ENCODE measurements at places on chromosomes 4 and X.

GRCh38 chrX:47573341-47574075 lies 8.7 kb upstream of the TIMP1 start:
- DNase-seq, result no peak

- DNase-seq, result no peak
Measured at GRCh38 chrX:111831343-111831742, 44.6 kb upstream of the TRPC5OS start.

GRCh38 chr4:35982318-35982717 lies 262.0 kb downstream of the ARAP2 start:
- no peak for DNase-seq

- no peak for DNase-seq
Measured at GRCh38 chr4:4853371-4853823, 6.1 kb upstream of the MSX1 start.

- DNase-seq, result no peak
Measured at GRCh38 chrX:139581068-139581467, 50.5 kb downstream of the F9 start.

DNA sequence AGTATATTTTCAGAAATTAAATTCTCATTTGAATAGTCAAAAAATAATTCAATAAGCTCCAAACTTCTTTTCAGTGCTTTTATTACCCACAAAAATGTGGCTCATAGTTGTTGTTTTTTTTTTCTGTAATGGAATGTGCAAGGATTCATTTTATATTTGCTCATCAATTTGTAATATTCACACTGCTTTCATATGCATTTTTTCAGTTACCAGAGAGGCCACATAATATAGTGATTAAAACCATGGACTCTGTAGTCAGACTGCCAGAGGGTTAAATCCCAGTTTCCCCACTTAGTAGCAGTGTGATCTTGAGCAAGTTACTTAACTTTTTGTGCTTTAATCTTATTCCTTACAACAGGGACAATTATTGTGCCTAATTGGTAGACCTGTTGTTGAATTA lies 64.5 kb downstream of the FAM9B start:
- DNase-seq, result no peak

DNA sequence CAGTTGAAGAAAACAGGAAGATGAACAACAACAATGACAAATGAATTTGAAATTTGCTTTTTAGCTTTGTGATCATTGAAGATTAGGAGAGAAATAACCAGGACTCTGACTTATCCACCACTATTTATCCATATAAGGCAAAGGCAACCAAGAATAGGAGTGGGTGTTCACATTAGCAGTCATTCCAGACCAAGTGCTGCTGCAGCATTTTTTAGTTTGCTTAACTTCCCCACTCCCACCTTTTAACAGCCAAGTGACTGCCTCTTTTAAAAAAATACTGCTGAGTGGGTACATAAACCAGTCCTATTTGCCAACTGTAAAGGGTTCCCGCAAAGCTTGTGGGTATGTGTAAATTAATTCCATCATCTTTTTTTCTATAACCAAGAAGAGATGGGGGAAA lies 230.9 kb downstream of the IQCM start:
- no peak for DNase-seq

- DNase-seq, result no peak
Measured at GRCh38 chr4:71406459-71406963, 67.7 kb downstream of the SLC4A4 start.

DNA sequence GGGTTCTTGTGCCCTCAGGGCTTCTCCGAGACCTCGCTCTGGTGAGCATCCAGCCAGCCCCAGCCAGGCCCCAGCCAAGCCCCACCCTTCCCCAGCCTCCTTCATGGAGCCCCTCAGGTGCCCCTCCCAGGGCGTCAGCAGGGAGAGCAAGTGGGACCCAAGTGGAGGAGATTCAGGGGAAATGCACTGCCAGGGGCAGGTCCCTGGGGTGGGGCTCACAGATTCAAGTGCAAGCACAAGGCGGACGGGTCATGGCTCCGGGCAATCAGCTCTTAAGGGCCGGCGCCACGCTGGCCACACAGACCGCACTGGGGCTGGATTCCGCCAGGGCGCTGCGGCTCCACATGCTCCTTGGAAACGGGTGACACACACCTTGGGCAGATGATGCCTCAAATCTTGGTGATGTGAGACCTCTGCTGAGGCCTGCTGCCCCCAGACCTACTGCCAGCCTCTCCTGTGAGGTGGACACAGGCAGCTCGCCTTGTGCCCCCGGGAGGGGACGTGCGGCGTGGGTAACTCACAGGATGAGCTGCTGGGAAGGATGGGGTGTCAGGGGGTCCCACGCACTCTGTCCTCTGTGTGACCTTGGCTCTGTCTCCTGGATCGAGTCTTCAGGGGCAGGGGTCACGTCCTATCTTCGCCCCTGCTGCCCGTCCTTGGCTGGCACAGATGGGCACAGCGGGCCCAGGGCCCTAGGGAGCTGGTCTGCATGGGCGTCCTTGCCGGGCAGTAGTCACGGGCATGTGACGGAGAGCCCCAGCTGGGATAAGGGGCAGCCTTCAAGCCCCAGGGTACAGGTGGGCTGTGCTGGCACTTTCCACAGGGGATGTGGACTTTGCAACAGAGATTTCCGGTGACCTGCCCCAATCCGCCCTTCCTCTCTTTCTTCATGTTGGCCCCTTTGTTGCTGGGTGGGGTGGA lies 17.1 kb downstream of the NAT8L start:
- DNase-seq, result no peak

GRCh38 chr4:33924811-33925210 lies 2319.5 kb downstream of the ARAP2 start:
- no peak for DNase-seq

DNA sequence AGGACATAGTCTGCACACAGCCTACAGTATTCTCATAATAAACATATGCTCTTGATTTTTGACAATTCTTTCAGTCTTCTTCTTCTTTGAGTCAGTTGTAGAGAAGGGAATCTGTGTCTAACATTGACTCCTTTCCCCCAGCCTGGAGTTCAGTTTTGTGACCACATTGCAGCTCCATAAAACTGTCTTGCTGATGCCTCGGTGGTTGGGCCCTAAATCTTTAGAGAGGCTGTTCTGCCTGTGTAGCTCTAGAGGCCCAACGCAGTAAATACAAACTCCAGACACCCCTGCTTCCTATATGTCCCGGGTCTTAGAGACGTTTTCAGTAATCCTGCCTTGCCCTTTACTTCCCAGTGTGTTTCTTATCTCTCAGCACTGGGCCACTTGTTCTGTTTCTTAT lies 639.5 kb upstream of the AADAT start:
- no peak for DNase-seq

DNA sequence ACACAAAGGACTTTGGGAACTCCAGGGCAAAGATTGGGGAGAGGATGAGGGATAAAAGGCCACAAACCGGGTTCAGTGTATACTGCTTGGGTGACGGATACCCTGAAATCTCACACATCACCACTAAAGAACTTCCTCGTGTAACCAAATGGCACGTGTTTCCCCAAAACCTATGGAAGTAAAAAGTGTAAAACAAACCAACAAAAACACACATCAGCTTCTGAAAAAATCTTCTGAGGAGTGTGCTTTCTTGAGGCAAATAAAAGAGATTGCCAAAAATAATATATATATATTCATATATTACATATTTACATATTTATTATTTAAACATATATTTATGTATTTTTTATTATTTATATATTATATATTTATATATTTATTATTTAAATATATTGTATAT lies 3.9 kb downstream of the P2RY8 start:
- no peak for DNase-seq

GRCh38 chr4:6887591-6888371 lies 21.8 kb upstream of the TBC1D14 start:
- no peak for DNase-seq

DNA sequence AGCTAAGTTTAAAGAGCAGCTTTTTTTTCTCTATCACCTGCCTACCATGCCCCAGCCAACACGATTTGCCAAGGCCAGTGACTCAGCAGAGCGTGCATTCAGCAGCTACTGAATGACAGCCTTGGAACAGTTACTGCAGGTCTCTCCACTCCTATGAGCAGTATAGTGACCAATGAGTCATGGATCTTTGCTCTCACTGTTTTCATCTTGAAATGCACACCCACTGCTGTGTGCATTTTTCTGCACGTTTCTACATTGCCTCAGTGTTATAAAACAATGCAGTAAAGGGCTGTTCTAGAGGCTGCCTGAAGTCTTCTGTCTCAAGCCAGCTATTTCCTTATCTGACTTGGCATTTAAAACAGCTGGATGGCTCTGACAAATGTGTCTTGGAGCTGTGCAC lies 66.0 kb upstream of the C4orf54 start:
- no peak for DNase-seq

DNA sequence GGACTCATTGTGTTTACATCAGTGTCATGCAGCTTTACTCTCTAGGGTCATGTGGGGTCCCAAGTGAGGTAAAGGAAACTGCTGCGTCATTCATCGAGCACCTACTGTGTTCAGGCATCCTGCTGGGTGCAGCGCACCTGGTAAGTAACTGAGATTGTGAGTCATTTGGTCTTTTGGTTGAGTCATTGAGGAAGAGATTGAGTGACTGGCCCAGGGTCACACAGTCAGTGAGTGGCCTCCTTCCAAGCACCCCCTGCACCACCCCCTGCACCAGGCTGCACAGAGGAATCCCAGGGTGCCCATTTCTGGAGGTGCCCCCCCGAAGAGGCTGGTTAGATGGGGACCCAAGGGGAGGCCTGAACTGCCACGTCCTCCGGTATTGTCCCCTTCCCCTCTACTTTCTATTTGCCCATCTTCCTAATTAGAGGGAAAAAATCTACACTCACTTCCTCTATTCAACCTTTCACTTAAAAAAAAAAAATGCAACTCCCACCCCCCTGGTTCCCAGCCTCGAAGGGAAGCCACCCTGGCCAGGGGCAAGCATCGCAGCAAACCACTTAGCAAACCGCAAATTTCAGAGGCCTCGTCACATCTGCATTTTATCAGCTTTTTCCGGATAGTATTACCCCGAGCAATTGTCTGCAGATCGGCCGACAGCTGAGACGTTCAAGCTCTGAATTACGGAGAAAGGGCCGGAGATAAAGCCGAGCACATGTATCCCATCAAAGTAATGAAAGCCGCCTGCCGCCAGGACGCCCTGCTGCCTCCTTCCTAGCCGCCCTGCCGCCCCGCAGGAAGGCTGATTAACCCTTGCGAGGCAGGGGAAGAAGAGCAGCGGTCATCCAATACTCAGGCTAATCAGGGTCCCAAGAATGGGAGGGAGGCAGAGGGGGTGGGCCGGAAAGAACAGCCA lies 96.3 kb upstream of the MSX1 start:
- DNase-seq, result no peak

GRCh38 chr4:40395908-40396793 lies 61.0 kb downstream of the CHRNA9 start:
- no peak for DNase-seq

GRCh38 chr4:2684486-2684885 lies 71.7 kb downstream of the TNIP2 start:
- DNase-seq, result no peak
